ENCODE measurements at places on chromosomes 11 and 22.

DNA sequence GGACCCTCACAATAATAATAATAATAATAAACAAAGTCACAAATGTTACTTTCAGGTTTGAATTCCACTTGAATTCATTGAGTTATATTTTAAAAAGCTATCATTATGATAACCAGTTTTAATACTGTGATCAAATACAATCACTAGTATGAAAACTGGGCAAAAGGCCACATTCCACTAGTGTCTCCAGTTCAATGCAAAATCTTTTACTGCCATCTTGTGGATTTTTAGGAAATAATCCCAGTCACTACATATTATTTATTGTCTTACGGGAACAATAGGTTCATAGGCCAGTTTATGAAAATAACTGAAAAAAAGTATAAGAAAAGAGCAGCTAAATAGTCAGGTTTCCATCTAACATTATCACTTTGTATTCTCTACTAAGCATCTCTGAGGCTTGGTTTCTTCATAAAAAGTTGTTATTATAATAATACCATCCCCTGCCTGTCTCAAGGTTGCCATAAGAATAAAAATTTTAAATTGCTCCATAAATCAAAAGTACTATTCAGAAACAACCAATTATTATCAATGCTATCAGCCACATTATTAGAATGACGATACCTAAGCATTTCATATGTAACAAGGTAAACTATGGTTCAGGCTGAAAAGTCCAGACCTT, 533.9 kb upstream of the CCDC90B start:
- peak; percentile 31 for DNase-seq

GRCh38 chr11:110392056-110392455, 37.7 kb upstream of the FDX1 start:
- no peak for DNase-seq

GRCh38 chr11:63914896-63915691, 1.9 kb downstream of the RCOR2 start:
- DNase-seq = no peak

DNA sequence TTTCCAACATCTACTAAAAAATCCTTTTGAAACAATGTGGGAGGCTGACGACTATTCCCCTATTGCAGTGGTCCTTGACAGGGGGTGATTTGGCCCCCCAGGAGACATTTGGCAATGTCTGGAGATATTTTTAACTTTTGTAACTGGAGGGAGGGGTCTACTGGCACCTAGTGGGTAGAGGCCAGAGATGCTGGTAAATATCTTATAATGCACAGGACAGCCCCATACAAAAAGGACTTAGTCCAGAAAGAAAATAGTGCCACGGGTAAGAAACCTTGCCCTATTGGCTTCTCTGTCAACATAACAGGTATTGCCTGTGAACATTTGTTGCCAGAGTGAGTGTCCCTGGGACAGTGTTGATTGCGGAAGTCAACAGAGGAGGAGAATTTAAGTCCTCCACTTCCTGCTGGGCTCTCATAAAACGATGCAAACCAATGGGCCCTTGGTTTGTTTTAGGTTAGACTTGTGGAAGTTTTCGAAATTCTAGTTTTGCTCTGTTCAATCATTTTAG, 101.6 kb downstream of the MAML2 start:
- DNase-seq = no peak

DNA sequence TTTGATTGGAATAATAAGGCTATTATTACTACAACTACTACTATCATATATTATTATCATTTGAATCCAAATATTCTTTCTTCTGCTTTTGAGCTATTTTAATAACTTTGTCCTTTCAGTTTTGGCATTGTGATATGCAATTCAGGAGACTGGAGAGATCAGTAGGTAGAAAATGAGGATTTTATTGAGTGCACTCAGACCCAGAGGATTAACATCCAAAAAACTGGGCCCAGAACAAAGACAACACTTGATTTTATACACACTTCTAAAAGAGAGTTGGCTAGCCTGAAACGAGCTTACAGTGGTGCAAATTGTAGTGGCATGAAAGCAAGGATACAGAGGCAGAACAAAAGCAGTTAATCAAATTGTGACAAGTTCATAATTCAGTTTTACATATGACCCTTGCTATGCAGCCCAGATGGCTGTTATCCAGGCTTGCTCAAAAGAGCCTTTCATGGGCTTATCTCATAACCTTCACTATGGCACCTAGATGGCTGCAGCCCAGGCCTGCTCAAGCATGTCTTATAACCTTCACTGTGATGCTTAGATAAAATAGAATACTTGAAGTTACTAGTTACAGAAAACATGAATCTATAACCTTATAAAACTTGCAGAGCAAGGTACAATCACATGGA, 796.3 kb upstream of the RAG2 start:
- DNase-seq = no peak

GRCh38 chr11:110089617-110090282, 3.4 kb upstream of the ZC3H12C start:
- no peak for DNase-seq

GRCh38 chr11:3984896-3985295, 109.7 kb upstream of the RRM1 start:
- no peak for DNase-seq

DNA sequence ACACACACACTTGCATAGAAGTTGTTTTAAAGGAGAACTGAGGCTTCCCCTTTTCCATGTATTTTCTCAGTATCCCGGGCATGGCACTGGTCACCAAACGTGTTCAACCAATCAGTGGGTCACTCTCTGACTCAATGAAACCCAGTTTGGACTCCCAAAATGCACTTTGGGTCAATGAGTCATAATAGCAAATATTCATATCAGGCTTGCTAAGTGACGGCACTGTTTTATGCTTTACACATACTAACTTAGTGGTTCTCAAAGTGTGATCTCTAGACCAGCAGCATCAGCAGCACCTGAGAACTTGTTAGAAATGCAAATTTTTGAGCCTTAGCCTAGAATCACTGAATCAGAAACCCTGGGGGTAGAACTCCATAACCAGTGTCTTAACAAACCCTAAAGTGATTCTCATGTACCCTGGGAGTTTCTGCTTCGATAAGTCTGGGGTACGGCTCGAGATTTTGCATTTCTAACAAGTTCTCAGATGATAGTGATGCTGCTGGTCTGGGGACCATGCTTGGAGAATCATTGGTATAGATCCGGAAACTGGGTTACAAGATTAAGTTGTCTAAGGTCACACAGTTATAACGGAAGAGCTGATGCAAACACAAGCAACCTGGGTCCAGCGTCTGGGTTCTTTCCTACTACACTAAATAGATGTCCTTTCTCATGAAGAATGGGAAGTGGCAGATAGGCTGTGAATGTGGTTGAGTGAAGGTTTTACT, 35.6 kb downstream of the ETS1 start:
- DNase-seq = no peak

DNA sequence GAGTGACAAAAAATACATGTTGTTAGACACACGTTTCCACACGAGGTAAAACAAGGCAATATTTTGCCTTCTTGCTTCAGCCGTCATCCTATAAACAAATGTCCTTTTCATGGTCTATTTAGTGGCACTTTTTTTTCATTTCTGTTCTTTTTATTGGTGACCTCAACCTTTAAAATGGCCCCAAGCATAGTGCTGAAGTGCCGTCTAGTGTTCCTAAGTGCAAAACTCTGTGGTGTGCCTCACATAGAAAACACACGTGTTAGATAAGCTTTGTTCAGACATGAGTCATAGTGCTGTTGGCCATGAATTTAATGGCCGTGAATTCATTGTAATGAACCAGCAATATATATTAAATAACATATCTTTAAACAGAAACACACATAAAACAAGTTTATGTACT, 15.6 kb downstream of the OVCH2 start:
- DNase-seq = peak; percentile 56

DNA sequence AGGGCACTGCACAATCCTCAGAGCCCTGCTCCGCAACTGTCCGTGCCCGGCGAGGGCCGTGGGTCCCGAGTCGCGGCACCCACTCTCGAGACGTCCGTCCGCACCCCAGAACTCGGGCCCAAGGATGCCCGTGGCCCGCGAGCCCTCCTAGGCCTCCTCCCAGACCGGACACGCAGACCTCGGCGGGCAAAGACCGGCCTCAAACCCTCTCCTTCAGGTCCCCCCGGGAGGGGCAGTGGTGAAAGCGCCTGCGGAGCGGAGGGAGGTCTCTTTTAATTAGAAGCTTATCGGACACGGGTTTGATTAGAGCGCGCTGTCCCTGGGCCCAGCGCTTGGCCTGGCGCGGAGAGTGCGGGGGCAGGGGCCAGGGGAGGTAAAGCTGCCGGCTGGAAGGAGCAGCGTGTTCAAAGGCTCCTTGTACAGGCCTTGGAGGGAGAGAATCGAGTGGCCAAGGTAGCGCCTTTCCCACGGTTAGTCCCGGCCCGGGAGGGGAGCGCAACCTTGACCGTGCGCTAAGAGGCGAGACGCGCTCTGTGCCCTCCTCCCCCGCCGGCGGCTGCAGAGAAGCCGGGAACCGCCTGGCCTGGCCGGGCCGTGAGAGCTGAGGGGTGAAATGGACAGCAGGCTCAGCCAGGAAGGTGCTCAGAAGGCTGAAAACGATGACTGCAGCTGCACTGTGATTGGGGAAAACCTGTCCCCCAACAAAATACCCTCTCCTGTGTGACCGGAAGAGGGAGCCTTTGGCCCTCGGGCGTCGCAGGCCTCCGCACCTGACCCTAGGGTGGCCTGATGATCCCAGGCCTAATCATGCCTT, 4.6 kb downstream of the WT1 start:
- no peak for DNase-seq

GRCh38 chr22:29253561-29254285, 14.1 kb downstream of the RHBDD3 start:
- no peak for DNase-seq
